ENCODE measurements at places on chromosomes 6 and 20. TPM values are rescaled to one million over a fixed set of nuclear protein-coding genes. Genes with fewer than 3 reads are reported as not detected.

GRCh38 chr6:144334150-144334708 is 49.1 kb downstream of the UTRN start:
- peaks cover 61% of the 10 kb centered on the region for H3K4me1 ChIP-seq
- peak overlapping the region; percentile 94 for H3K27ac ChIP-seq
- no peaks in the 10 kb centered on the region for H3K27me3 ChIP-seq
- peak; percentile 92 for DNase-seq

DNA sequence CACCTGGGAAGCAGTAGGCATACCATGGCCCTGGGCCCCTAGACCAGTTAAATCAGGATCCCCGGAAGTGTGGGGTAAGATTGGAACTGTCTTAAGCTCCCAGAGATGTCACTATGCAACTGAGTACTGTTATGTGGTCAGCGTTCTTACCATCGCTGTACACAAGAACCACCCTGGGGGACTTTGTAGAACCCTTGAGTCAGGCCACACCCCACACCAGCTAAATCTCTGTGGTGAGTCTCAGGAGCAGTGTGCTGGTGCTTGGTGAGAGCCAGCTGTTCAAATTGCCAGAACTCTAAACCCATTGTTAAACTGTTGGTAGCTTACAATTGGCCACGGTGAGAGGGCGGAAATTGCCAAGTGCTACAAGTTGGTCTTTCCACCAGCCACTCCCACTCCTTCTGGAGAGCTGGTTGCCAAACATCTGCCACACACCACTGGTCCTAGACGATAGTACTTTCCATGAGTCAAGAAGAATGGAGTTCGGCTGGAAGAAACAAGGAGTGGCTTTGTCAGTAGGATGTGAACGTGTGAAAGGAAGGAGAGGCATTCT is 80.5 kb upstream of the SYNDIG1 start:
- no peak overlapping the region for H3K27ac ChIP-seq
- no peaks in the 10 kb centered on the region for H3K36me3 ChIP-seq
- no peak overlapping the region for H3K4me3 ChIP-seq
- DNase-seq, result no peak
- no peaks in the 10 kb centered on the region for H3K27me3 ChIP-seq

- no peak overlapping the region for H3K27ac ChIP-seq
- H3K36me3 ChIP-seq, result peaks cover 9% of the 10 kb centered on the region
- no peaks in the 10 kb centered on the region for H3K27me3 ChIP-seq
- H3K4me1 ChIP-seq, result no peaks in the 10 kb centered on the region
Measured at GRCh38 chr6:155284775-155285174, 21.0 kb downstream of the CLDN20 start.

DNA sequence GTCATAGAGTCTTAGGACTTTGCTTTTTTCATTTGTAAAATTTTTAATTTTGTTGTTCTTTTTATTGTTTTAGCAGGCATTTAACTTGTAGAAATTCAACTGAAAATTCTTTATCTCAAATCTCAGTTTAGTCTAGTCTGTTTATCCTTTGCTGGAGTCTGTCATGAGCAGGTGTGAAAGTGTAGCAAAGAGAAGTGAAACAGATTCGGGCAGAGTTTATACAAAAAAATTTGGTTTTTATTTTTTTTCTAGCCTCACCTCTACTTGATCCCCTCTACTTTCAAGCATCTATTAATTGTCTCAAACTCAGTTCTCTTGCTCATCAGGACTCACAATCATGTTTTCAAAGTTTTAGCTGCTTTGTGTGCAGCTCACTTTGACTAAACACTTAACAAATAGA is 655.2 kb downstream of the HDGFL1 start:
- H3K27me3 ChIP-seq, result no peaks in the 10 kb centered on the region
- no peak overlapping the region for H3K27ac ChIP-seq
- no peak overlapping the region for H3K4me3 ChIP-seq
- H3K4me1 ChIP-seq, result no peaks in the 10 kb centered on the region
- no peak for DNase-seq
- H3K36me3 ChIP-seq, result no peaks in the 10 kb centered on the region

DNA sequence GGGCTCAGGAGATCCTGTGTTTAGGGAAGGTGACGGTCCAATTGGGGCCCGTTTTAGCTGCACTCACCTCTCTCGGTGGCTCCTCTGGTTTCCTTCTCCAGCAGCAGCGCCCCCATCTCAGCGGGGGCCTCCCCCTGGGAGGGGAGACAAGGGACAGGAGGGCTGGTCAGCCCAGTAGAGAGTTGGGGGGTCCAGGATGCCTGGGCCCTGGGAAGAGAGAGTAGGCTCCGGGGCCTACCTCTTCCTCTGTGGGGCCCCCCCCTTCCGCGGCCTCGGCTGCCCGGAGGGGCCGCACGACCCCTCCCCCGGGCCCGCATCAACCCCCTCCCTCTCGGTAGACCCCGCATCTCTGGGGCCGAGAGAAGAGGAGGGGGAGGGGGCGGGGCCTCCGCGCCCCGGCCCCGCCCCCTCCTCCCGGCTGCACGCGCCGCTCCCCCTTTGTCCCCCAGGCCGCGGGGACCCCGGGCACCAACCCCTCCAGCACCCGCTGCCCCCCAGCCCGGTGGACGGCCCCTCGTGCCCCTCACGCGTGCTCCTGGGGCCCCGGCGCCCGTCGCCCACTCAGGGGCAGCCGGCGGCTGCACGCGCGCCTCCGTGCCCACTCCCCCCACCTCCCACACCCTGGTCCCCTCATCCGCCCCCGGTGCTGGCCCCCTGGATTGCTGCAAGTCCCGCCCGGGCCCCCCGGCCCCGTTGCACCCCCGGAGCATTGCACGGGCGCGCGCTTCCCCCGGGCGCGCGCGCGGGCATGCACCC is 464 bp downstream of the EHMT2 start:
- no peaks in the 10 kb centered on the region for H3K36me3 ChIP-seq
- no peaks in the 10 kb centered on the region for H3K27me3 ChIP-seq
- peak overlapping the region; percentile 78 for H3K27ac ChIP-seq

DNA sequence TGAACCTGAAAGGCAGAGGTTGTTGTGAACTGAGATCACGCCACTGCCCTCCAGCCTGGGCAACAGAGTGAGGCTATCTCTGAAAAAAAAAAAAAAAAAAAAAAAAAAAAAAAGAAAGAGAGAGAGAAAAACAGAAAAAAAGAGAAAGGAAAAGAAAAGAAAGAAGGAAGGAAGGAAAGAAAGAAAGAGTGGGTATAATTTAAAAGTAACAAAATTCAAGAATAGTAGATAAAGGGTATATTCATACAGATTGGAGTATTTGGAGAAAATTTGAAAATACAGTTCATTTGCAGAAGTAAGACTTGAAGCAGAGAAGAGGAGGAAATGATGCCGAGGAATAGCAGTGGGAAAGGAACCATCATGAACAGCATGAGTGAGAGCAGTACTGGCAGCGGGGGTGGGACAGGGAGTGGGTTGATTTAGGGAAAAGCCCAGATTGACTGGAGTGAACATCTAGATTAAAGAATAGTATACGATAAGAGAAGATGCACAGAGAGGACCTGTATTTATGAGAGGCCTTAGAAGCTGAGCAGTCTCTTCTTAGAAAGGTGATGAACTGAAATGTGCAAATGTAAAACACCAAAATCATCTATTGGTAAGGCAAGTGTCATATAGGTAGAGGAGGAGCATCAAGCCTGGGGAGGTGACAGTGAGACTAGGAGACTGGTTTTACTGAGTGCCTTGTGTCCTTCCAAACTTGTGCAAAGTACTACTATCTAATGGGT is 17.8 kb upstream of the HLA-DRB1 start:
- H3K4me1 ChIP-seq, result peaks cover 55% of the 10 kb centered on the region
- no peaks in the 10 kb centered on the region for H3K36me3 ChIP-seq
- H3K4me3 ChIP-seq, result no peak overlapping the region
- H3K27ac ChIP-seq, result peak overlapping the region; percentile 99
- no peaks in the 10 kb centered on the region for H3K27me3 ChIP-seq
- peak; percentile 73 for DNase-seq

DNA sequence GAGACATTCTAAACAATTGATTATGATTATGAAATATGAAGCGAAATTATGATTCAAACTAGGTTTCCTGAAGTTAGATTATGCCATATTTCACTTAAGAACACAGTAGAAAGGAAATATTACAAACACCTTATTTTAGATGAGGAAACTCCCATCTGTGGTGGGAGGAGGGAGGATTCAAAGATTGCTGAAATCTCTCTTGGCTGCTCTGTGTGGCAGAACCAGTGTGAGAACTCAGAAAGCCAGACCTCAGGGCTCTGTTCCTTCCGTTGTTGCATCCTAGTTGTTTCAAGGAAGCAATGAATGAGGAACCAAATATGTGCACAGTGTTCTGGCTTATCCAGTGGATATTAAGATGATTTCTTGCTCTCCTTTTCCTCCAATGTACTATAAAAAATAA is 2.1 kb downstream of the TAAR5 start:
- H3K4me3 ChIP-seq, result no peak overlapping the region
- no peaks in the 10 kb centered on the region for H3K36me3 ChIP-seq
- no peaks in the 10 kb centered on the region for H3K4me1 ChIP-seq
- no peak for DNase-seq
- H3K27me3 ChIP-seq, result peaks cover 3% of the 10 kb centered on the region

DNA sequence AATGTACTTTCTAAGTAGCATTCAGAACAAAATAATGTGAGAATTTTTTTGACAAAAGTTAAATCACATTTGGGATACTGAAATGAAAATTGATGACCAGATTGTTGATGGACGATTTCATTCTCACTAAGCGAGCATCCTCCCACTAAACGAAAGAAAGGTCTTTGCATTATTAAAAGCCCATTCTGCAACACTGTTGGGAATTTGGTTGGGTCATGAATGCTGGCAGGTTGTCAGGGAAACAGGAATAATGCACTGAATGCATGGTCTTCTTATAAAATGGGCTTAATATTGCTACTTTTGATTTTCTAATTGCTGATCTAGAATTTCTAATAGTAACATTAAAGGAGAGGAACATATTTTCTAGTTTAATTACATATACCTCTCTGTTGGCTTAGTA is 229.8 kb downstream of the NKAIN2 start:
- no peak overlapping the region for H3K4me3 ChIP-seq
- H3K4me1 ChIP-seq, result no peaks in the 10 kb centered on the region
- H3K27ac ChIP-seq, result no peak overlapping the region
- H3K36me3 ChIP-seq, result no peaks in the 10 kb centered on the region
- no peaks in the 10 kb centered on the region for H3K27me3 ChIP-seq

PSMG4 gene
- total RNA-seq, result 31.9 TPM

- H3K4me1 ChIP-seq, result no peaks in the 10 kb centered on the region
- peaks cover 8% of the 10 kb centered on the region for H3K27me3 ChIP-seq
- DNase-seq, result no peak
- no peak overlapping the region for H3K27ac ChIP-seq
Measured at GRCh38 chr6:100475554-100476320, 11.0 kb upstream of the SIM1 start.

GRCh38 chr6:145008715-145009114 is 723.6 kb downstream of the UTRN start:
- no peaks in the 10 kb centered on the region for H3K4me1 ChIP-seq
- H3K27me3 ChIP-seq, result no peaks in the 10 kb centered on the region
- no peak for DNase-seq
- no peak overlapping the region for H3K4me3 ChIP-seq
- no peak overlapping the region for H3K27ac ChIP-seq
- H3K36me3 ChIP-seq, result no peaks in the 10 kb centered on the region

SNRPB gene
- total RNA-seq, result 123 TPM

- H3K4me1 ChIP-seq, result peaks cover 14% of the 10 kb centered on the region
- H3K27ac ChIP-seq, result no peak within 1 kb of the TSS
- H3K27me3 ChIP-seq, result peaks cover 31% of the 10 kb centered on the region
- H3K36me3 ChIP-seq, result no peaks in the 10 kb centered on the region
Measured at GRCh38 chr6:12289933-12290820, at the start of gene EDN1. TSS of gene EDN1 (plus strand) at chr6:12290361. CDS start at chr6:12290630, 269 bp downstream.

DNA sequence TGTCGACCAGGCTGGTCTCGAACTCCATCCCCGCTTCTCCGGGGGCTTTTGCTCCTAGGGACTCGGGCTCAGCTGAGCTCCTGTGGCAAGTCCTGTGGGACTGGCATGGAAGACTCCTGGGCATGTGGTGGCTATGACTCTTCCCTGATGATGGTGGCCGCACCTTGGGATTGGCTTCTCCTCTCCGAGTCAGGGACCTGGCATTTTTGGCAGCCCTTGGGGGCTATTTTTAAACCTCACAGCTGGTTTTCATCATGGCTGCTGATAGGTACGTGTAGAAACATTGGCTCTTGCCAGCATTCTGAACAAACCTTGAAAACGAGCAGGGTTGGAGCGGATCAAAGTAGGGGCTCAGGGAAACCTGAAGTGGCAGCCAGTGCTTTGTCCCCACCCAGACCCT is 54.1 kb downstream of the RBM38 start:
- no peak for DNase-seq
- no peak overlapping the region for H3K27ac ChIP-seq
- no peak overlapping the region for H3K4me3 ChIP-seq
- no peaks in the 10 kb centered on the region for H3K27me3 ChIP-seq

PTCHD4 gene
- total RNA-seq, result not detected

DNA sequence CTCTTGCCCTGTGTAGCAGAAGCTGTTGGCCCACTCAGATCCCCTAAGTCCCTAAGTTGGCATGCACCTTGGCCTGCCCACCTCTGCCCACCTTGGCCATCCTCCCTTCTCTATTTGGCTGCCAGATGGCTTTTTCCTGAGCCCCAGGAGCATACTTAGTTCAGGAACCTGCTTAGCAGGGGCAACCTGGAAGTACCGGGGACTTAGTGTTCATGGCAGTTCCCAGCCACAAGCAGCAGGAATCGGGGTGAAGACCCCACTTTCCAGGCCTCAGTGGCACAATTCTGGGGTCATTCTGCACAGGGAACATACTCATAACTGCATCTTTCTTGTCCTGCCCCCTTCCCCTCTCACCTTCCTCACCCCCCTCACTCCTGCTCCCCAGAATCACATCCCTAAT is 158.0 kb upstream of the PMEPA1 start:
- H3K27me3 ChIP-seq, result peaks cover 9% of the 10 kb centered on the region
- H3K4me1 ChIP-seq, result no peaks in the 10 kb centered on the region
- no peak overlapping the region for H3K4me3 ChIP-seq
- H3K27ac ChIP-seq, result no peak overlapping the region
- DNase-seq, result no peak

DNA sequence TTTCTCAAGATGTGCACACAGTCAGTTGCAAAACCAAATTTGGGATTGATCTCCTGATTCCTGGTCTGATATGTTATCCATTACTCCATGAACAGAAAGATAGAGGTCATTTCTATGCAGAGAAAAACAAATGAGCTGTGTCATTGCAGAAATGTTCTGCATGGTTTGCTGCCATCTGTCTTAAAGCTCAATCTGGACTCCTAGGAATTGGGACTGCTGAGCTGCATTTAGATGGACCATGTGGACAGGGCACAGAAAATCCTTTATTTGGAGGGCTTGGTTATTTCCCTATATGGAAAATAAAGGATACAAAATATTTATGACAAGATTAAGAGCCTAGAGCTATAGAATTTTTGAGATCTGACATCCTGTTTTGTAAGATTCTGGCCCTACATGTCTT is 91.3 kb downstream of the ADGRB3 start:
- no peaks in the 10 kb centered on the region for H3K27me3 ChIP-seq
- H3K36me3 ChIP-seq, result no peaks in the 10 kb centered on the region
- no peak overlapping the region for H3K27ac ChIP-seq
- H3K4me1 ChIP-seq, result no peaks in the 10 kb centered on the region
